Activated T-cell treated with anti-CD3 and anti-CD28 coated beads, Interleukin-2, amount 50 U/mL, for 48 hours (primary cell): ENCODE measurements at places on chromosomes 4 and X.

GRCh38 chr4:106796876-106797275, 239.2 kb downstream of the DKK2 start:
- no peak for DNase-seq

DNA sequence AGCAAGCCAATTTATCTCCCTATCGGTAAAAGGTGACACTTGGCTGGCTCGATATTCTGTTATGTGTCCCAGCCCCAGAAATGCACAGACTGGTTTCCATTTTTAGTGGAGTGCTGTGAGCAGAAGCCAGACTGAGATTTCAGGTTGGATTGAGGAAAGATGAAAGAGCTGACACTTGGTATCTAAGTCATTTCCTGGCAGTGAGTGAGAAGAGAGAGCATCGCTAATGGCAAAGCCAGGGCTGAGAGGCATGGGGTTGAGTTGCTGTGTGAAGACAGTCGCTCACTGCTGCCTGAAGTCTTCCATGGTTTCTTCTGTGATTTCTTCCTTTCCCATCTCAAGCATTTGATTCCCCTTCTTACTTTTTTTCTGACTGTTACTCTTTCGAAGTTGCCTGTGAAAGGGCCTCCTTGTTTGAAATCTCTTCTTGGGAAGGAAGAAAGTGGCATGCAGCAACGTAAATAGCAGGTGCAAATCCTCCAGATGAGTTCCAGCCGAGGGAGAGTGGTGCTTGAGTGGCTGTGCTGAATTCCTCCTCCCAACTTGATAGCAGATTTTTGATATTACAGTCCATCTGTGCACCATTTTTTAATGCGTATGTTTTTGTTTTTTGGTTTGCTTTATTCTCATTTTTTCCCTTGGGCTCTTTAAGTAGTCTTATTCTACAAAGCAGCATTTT, 109.2 kb upstream of the LIMCH1 start:
- no peak for DNase-seq

GRCh38 chr4:117588771-117589170, 445.5 kb upstream of the NDST3 start:
- no peak for DNase-seq

DNA sequence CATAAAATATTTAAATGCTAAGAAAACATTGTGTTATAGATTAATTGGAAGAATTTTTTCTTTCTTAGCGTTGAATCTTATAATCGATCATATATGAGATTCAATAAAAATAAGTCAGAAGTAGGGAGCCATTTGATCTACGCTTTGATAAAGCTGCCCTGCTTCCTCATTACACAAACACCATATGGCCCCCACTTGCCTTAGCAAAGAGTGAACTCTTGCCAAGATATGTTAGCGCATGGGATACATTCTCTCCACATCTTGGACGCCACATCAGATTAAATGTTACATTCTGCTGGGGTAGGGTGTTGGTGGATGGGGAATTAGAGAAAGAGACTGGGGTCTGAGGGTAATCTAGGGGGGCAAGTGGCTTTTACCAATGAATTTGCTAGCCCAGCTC, 207.7 kb upstream of the MID1 start:
- no peak for DNase-seq

GRCh38 chr4:11470438-11471045, 41.8 kb upstream of the HS3ST1 start:
- DNase-seq: peak; percentile 22

DNA sequence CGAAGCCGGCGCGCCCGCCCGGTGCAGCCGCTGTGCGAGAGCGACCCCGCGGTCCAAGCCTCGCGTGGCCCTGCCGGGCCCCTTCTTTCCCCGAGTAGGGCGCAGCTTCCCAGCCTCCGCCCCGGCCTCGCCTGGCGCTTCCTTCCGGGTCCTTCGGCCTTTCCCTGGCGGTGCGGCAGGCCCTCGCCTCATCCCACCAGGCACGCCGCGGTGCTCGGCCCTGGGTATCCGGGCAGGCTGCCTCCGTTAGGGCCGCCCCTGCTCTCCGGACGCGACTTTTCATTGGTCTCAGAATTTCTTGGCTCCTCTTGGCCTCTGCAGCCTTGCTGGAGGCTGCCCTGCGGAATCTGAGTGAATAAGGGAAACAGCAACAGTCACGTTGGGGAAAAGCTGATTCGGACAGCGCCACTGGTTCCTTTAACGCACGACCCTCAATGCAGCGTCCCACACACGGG, 429 bp downstream of the UVSSA start:
- DNase-seq: peak; percentile 76

GRCh38 chrX:134743091-134743490, 84.8 kb upstream of the PLAC1 start:
- no peak for DNase-seq

DNA sequence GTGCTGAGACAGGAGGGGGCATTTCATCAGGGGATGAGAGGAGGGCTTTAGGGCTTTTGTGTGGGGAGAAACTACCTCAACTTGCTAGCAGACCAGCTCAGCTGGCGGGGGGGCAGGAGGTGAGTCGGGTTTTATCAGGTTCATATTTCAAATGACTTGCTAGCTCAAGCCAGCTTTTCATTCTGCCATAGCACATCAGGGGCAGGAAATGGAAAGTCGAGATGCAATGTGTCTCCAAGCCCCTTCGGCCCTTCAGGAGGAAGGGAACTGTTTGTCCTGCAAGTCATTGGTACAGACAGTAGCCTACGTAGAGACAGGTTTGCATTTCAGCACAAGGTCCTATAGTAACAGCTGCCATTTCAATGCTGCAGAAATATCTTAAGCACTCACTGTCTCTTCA, 194.1 kb downstream of the PTTG2 start:
- no peak for DNase-seq

- DNase-seq: no peak
Observed at GRCh38 chr4:147709999-147710398, 21.9 kb upstream of the ARHGAP10 start.

DNA sequence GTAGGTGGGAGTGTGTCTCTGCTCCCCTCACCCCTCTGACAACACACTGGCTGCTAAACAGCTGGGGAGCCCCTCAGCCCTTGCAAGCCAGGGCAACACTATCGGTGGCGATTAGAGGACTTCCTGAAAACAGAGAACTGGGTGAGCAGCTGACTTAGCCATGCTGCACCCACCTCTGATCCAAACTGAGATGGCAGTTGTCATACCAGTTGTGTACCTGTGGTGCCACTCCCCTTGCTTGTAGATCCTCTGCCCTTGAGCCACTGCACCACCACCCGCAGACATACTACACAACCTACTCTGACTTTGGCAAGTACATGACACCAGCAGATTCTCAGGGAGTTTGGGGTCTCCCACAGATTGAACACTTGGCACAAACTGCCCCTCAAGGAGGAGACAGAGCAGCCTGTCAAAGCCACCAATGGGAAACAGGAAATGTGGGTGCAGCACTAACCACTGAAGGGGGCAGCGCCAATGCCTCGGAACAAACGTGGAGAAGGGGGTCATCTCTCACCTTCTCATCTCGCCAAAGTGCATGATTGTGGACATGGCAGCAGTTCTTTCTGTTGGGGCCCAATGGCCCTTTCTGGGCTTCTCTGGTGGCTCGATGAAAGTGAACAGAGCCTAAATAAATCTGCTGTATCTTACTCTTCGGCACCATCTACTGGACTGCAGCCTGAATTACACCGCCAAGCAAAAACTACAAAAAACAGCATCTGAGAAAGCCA, 119.8 kb downstream of the NEK1 start:
- DNase-seq: peak; percentile 45

GRCh38 chrX:17027931-17028330, 81.5 kb downstream of the REPS2 start:
- DNase-seq: no peak

DNA sequence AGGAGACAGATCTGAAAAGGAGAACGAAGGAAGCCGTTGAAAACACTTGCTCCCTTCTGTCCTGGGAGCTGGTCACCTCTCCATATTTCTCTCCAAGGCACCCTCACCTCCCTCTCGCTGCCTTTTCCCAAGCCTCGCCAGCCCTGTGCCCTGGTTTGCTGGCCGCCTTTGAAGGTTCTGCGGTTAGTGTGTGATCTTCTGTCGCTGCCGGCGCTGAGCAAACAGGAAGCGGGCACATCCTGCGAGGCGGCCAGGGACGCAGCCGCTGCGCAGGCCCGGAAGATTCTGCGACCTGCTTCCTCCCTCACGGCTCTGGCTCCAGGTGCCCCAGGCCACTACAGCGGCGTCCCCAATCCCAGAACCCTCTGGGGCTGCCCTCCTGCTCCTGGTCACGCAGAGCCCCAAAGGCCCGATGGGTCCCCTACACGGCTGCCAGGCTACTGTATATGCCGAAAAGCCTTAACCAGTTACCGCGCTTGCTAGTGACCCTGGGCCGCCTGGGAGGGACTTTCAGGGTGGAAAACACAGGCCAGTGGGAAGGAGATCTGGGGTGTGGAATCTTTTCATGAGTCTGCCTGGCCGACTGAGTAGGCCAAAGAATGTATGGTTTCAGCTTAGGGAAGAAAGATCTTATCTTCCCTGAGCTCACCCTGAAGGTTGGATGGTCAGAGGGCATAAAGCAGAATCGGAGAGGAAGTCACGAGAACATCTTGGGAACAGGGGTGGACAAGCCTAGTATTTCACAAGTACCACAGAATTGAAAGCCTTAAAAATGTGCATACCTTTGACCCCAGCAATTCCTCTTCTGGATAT, 2.3 kb upstream of the SASH3 start:
- peak; percentile 82 for DNase-seq

DNA sequence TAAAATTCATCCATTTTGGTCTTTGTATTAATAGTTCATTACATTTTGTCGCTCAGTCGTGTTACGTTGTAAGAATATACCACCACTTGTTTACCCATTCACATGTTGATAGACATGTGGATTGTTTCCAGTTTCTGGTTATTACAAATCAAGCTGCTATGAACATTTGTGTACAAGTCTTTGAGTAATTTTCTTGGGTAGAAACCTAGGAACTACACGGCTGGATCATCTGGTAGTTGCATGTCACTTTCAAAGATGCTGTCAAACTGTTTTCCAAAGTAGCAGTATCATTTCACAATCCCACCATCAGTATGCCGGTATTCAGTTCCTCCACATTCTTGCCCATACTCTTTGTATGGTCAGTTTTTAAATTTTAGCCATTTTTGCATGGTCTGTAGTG, 98.0 kb downstream of the GASK1B start:
- DNase-seq: no peak

- DNase-seq: no peak
Observed at GRCh38 chr4:66062044-66062443, 391.8 kb upstream of the EPHA5 start.

DNA sequence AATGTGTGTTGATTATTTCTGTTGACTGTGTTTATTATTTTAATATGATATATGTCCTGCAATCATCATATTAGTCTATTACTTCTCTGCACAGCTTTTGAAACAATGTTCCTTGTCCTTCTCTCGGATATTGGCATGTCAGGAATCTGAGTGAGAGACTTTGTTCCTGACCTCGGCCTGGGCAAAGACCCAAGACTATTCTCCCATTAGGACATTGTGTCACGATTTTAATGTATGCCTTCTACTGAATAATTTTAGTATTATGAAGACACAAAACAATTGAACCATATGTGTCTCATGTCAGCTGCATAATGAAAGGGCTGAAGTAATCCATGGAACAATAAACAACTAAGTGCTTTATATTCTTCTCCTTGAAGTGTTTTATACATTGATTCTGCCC, 580.8 kb upstream of the TENM3 start:
- DNase-seq: no peak

DNA sequence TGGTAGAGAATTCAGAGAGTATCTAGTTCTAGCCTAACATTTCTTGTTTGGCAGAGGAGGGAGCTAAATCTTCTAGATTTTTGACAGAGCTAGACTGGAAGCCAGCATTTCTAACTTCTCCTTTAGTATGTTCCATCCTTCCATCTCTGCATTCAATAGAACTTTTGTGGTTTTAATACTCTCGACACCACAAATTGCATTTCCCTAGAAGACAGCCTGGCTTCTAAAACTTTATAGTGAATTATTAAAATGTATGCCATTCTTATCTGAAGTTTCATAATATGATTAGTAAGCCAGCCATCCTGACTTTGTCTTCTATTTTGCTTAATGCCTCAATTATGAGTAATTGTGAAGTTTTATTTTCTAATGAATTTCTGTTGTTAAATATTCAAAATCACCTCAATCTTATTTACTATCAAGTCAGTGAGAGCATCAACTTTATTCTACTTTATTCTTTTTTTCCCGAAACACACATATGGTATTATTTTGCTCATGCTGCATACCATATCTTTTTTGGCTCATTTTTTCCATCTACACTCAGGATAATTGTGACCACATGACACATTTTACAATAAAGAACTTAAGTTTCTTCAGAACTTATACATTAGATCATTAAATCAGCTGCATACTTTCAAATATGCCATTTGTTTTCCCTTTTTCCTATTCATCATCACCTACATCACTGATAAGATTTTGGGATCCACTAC, 30.2 kb downstream of the EDNRA start:
- DNase-seq: no peak

DNA sequence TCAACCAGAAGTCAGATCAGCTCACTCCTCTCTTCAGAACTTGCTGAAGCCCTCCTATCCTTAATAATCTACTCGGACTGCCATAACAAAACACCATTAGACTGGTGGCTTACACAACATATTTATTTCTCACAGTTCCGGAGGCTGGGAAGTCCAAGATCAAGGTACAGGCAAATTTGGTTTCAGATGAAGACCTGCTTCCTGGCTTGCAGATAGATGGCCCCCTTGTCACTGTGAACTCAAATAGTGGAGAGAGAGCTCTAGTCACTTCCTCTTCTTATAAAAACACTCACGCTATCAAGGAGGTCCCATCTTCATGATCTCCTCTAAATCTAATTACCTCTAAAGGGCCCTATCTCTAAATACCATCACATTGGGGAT, 125.1 kb downstream of the CAMK2D start:
- no peak for DNase-seq

GRCh38 chrX:2461711-2462016, 39.1 kb downstream of the DHRSX start:
- DNase-seq: no peak

DNA sequence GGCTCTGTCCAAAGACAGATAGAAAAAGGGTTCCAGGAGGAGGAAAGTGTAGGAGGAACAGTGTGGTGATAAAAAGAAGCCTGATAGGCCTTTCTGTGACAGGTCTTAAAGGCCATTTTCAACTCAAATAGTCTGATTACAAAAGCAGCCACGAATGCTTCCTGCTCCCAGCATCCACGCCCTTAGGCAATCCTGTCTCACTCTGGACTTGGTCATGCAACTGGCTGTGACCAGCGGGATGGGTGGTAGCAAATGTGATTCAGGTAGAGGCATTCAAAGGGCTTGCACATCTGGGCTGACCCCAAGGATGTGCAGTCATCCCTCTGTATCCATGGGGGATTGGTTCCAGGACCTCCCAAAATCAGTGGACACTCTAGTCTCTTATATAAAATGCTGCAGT, 14.4 kb upstream of the SEPSECS start:
- no peak for DNase-seq

DNA sequence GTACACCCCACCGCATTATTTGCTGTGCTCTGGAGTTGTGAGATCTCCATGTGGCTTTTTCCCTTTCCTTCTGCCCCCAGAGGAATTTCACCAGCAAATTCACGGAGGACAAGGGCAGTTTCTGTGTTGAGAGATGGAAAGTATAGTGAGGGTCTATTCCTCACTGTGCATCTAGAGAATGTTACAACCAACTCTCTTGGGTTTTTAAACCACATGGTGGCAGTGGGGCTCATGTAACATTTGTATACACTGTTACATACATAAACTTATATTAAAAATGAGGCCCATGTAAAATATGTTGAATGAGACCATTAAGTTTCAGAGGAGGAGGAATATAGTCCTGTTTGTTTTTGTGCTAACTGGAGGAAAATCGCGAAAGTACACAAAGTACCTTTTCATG, 909 bp upstream of the PRKG2 start:
- DNase-seq: no peak
